ENCODE measurements at places on chromosomes 2 and 18.

DNA sequence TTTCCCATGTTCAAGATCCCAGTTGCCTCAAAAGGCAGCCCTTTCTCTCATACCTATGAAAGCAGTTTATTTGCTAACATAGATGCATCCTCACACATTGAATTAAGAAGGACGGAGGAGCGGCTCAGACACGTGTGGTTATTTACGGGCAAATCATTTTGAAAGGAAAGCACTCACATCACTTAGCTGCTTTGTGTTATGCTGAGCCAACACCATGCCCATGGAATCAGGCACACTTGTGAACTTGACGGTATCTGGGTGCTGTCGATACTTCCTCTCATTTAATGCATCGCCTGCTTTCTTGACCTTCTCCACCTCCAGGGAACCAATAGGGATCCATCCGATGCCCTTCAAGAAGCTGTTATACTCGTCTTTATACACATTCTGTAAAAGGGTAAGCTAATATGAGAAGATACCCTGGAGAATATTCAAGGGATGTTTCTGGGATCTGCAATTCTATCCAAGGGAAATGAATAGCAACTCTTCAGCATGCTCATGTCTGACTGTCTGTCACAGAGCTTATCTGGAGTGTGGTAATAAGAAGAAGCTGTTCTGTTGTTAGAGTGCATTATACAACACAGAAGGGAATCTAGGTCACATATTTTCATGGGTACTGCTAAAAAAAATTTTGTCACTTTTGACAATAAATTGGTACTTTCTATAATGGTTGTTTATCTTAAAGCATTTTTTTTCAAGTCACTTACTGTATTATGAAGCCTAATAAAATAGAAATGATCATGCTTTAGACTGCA lies 63.3 kb downstream of the NEB start:
- DNase-seq: no peak

DNA sequence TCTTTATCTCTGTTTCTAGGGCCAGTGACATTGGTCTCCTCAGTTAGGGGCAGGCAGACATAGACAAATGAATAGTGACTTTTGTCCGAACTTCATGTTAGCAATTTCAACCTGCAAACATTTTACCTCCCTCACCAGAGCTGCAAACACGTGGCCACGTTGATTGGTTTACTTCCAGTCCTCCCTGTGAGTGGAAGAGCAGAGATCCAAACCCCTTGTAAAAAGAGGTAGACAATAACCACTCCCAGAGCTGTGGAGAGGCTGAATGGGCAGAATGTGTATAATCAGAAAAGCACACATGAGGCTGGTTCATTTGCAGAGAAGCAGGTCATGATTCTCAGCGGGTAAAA lies 31.1 kb downstream of the CTIF start:
- no peak for DNase-seq

GRCh38 chr2:183495589-183496267 lies 371.5 kb downstream of the NUP35 start:
- no peak for DNase-seq

GRCh38 chr2:170744248-170745002 lies 25.8 kb upstream of the ERICH2 start:
- DNase-seq: no peak

GRCh38 chr2:216545359-216545758 lies 46.7 kb downstream of the RPL37A start:
- no peak for DNase-seq

- no peak for DNase-seq
Measured at GRCh38 chr2:240623531-240624010, 1.7 kb upstream of the GPR35 start.

DNA sequence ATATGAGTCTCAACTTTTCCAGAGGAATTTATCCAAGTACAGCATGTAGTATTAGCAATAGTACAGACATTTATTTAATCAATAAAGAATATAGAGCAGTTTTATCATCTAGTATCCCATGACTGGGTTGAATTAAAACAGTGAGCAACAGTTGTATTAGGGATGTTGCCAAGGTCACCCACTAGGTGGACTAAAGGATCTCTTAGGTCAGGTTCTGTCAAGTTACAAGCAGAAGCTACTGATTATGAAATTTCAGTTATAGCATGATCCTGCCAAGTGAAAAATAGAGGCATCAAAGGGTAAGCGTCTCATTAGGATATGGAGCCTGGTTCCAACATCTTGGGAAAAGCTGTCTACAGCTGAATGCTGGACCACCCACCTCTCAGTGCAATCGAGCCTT lies 52.1 kb upstream of the LAPTM4A start:
- peak; percentile 19 for DNase-seq

DNA sequence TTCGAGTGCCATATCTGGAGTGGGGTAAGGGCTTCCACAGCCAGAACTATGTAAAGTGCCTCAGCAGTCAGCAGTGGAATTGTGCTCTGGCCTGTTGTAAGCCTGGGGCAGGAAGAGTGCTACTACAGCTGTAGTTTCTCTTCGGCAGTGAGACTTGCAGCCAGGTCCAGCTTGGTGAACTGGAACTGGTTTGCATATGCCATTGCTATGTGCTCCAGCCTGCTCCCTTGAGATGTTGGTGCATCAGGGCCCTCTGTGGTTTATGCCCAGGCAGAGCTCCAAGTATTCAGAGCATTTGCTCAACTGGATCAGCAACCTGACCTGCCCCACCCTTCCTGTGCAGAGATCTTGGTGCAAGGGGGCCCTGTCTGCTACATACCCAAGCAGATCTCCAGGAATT lies 47.8 kb downstream of the ZNF804A start:
- DNase-seq: peak; percentile 24

GRCh38 chr2:171787333-171788072 lies 100.2 kb downstream of the DYNC1I2 start:
- no peak for DNase-seq

GRCh38 chr18:58257461-58257860 lies 213.4 kb downstream of the NEDD4L start:
- no peak for DNase-seq

GRCh38 chr2:47072018-47072691 lies 83.0 kb downstream of the STPG4 start:
- peak; percentile 77 for DNase-seq

- DNase-seq: no peak
Measured at GRCh38 chr18:7512348-7512747, 54.8 kb upstream of the PTPRM start.

GRCh38 chr2:113172721-113173541 lies 840 bp upstream of the PSD4 start:
- no peak for DNase-seq

GRCh38 chr2:150427298-150427697 lies 60.2 kb downstream of the RND3 start:
- DNase-seq: no peak

DNA sequence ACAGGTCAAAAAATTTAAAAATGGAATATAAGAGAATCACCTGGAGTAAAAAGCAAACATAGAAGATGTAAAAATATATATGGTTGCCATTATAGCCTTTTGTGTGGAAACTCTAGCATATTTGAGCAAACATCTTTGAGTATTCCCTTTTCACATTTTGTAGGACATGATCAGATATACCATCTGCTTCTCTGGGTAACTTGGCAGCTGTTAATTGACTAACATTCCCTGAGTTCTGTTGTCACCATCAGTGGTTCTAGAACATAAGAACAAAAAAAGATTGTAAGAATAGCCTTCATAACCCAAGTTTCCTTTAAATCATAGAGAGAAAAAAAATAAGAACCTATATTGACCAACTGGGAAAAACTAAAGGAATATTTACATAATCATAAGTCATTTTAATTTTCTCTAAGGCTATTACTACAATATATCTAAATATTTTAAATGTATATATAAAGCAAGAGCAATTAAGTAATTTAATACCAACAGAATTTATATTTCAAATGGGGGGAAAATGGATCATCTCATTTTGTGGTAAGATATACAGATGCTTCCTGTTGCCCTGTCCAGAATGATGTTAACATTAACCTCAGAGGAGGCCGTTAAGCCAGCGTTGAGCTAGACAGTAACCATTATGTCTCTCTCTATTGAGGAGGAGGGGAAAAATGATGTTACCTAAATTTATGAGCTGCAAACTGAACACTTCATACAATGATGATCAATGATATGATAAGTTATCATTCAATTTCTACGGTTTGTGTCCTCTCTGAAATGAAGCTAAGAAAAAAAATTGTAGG lies 9.8 kb upstream of the INO80D start:
- no peak for DNase-seq

DNA sequence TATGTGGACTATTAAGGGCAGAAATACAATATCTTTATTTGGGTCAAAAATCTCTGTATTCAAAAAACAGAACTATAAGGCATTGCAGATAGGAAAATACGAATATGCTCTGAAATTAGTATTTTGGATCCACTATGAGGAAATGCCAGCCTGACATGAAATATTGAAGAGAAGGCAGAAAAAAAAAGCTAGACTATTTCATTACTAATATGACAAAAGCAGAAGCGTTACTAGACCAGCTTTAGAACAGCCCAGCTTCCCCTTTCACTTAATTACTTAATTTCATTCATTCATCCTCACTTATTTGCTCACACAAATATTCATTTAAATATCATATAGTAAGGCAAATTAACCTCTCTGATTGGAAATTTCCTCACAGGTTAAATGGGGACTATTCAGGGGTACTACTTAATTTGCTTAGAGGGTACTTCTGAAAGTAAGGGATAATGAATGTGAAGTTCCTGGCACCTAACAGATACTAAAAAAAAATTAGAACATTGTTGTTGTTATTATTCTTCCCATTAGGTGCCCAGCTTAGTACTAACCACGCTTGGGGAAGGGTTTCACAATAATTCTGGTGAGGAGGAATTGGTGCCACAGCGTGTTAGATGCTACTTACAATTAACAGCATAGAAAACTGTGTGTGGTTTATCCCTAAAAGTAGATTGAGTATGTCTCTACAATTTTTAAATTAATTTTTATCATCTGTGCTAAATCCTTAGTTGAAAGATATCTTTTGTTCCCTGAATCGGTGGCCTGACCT lies 71.1 kb upstream of the CTLA4 start:
- no peak for DNase-seq

DNA sequence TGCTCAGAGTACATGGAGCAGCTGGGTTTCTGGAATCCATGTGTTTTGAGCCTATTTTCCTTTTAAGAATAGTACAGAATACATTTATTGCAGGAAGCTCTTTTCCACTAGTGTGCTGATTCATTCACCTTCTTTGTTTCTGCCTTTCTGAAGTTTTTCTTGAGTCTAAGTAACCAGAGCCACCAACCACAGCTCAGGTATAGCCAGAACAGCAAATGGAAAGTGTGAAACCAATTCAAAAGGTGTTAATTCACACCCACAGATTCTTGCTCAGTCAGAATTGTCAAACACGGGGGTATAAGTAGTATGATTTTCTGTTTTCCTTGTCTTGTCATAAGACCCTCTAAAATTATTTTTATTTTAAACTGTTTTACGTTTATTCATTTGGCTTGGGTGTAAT lies 75.9 kb upstream of the DYNAP start:
- DNase-seq: no peak

- no peak for DNase-seq
Measured at GRCh38 chr2:1557467-1557820, 144.2 kb downstream of the TPO start.

GRCh38 chr2:119721462-119721861 lies 38.3 kb upstream of the PTPN4 start:
- no peak for DNase-seq

GRCh38 chr18:59881728-59882656 lies 17.8 kb upstream of the PMAIP1 start:
- no peak for DNase-seq

GRCh38 chr18:61957801-61958516 lies 65.2 kb upstream of the RNF152 start:
- no peak for DNase-seq

DNA sequence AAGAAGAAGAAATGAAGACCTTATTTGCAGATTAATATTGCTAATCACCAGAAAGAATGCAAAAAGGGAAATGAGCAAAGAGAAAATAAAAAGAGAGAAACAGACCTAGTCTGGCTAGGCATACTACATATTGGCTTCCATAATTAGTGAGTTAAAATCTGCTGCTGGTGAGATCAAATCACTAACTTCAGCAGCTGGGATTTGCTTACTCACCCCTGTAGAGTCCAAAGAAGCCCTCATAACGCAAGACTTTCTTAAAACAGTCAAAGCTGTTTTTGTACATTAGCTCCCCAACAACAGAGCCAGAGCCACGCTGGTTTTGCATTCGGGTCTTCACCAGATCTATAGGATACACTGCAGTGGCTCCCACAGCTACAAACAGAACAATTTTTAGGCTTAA lies 80.9 kb downstream of the SLC25A12 start:
- DNase-seq: no peak

- DNase-seq: no peak
Measured at GRCh38 chr2:159123786-159124185, 155.3 kb downstream of the TANC1 start.

DNA sequence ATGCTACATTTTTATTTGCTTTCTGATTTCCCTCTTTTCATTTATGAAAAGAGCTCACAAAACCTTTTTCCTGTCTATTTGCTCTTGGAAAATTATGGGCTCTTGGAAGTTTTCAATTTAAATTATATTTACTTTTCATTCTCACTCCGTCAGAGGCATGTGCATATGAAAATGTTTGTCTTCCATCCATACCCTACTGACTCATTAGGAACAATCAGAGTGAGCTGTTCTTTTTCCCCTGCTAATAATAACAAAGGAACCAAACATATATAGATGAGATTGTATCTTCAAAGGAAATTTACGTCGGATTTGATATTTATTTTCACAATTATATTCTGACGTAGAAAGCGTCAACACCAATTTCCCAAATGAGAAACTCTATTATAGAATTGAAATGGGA lies 1101.2 kb downstream of the TSN start:
- DNase-seq: no peak

- no peak for DNase-seq
Measured at GRCh38 chr2:154844513-154844912, 146.0 kb downstream of the KCNJ3 start.

DNA sequence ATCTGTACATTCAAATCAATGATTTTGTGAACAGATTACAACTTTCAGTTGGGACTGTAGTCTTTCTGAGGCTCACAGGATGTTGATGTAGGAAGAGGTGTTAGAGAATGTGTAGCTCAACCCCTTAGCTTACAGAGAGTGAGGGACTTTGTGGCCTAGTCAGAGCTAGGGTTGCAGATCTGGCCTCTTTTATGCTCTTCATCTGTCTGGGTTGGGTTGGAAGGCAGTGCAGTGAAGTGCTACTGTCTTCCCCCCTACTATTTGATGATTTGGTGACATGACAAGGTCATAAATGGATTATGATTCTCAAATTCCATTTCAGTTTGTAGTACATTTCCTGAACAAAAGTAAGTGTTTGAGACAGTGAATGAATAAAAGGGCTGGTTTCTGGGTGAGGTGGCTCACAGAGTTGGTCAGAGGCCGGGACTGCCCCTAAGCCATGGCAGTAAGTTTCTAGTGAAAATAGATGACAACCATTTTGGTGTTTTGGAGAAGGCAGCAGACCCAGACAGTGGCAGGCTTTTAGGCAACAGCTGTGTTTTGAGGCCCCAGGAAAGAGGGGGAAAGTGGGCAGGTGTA lies 21.6 kb downstream of the MAP4K4 start:
- DNase-seq: no peak

- peak; percentile 70 for DNase-seq
Measured at GRCh38 chr2:29063646-29064345, 10.5 kb downstream of the PCARE start.
